ENCODE measurements at places on chromosomes 1 and 21.

GRCh38 chr1:40478276-40478675 lies 1.2 kb downstream of the ZFP69 start:
- no peak for DNase-seq

GRCh38 chr1:2019172-2019543 lies at the start of gene GABRD:
Gene GABRD (plus strand): TSS chr1:2019345. CDS start chr1:2019424, 79 bp downstream.
- DNase-seq = no peak

GRCh38 chr1:234163267-234163919 lies 209.9 kb upstream of the COA6 start:
- DNase-seq = no peak

- no peak for DNase-seq
Measured at GRCh38 chr1:208177656-208178055, 66.5 kb downstream of the PLXNA2 start.

DNA sequence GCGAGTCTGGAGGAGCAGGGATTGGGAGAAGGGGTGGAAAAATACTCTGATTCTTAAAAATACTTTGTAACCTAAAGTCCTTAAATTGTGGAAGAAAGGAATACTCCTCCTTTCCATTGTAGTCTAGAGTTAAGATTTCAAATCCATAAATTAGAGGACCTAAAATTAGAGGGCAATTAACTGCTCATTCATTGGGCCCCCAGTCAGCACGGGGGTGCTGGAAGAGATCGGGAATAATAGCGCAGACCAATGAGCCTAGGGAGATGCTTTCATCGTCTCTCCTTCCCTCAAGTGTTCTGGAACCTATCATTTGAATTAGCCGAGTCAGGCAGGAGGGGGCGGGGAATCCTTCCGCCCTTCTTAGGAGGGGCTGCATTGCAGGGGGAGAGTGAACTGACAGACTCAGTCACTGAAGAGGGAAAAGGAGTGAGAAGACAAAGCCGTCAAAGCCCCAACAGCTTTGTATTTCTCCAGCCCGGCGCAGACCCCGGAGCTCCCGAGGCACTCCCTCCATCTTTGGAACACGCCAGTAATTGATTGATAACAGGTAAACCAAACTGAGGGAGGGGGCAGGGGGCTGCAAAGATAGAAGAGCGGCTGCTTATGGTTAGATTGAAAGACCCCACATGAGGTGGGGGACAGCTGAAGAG lies at the start of gene MLLT11:
MLLT11 (plus strand) TSS at position 391 of the 650 bp plus-strand sequence. CDS start 6,828 bp downstream, outside the sequence.
- DNase-seq = peak; percentile 56

DNA sequence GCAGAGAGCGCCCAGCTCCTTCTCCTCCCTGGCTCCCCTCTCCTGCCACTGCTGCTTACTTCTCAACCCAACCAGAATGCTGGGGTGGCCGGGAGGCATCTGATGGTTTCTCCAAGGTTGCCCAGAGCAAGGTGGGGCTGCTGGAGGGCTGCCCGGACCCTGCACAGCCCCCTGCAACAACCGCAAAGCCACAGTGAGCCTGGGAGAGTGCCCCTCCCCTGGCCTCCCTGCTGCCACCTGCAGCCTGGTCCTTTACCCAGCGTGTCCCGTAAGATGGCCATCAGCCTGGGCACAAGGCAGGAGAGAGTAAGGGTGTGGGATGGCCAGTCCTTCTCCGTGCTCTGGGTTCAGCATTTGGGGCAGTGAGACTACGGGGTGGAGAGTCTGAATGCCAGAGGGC lies 17.0 kb downstream of the MX2 start:
- DNase-seq = peak; percentile 44

- no peak for DNase-seq
Measured at GRCh38 chr1:62269439-62269838, 49.8 kb downstream of the KANK4 start.

- no peak for DNase-seq
Measured at GRCh38 chr1:112544011-112544688, 35.4 kb downstream of the WNT2B start.

DNA sequence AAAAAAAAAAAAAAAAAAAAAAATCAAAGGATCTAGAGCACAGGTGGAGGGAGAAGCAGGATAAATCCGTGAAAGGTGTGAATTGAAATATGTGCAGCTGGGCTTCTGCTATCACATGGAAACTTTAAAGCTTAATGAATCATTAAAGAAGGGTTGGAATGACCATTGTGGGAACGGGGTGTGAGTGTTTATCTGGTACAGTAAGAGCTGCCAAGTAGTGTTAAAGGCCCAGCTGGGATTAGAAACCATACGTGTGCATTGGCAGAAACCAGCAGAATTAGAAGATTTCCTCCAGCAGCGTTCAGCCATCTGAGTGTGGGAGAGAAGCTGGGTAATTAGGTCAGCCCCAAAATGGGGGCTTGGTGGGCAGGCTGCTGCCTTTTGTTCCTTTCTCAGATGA lies 13.5 kb downstream of the FALEC start:
- no peak for DNase-seq

GRCh38 chr1:208499026-208499425 lies 254.8 kb upstream of the PLXNA2 start:
- DNase-seq = no peak

- DNase-seq = no peak
Measured at GRCh38 chr21:43916691-43917514, 51.9 kb downstream of the AGPAT3 start.

DNA sequence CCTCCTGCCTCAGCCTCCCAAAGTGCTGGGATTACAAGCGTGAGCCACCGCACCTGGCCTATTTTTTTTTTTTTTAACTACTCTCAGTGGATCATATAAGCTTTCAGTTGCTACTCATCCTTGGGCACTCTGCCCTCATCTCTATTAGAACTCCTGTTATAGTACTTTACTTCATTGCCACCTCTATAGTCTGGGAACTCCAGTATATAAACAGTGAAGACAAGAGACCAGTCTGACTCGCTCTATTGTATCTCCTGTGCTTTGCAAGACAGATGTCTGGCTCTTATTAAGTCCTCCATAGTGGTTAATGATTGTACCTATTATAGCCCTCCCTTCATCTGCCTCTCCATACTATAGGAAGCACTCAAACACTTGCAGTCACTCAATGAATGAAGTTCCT lies 15.1 kb downstream of the KHDRBS1 start:
- DNase-seq = no peak

DNA sequence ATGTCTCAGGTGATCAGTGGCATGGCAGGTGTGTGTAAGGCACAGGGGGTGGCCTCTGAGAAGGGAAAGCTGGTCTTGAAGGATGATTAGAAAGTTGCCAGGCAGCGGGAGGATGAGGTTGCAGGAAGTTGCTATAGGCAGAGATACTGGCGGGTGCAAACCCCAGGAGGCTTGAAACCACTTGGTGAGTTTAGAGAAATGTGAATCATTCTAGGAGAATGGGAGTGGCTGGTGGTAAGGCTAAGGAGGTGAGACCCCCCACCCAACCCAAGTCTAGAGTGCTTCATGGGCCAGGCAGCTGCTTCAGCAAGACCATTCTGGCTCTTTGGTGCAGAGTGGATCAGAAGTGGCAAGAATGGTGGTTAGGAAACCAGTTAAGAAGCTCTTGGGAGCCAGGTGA lies 9.0 kb downstream of the SH2D2A start:
- no peak for DNase-seq

- DNase-seq = no peak
Measured at GRCh38 chr1:180973369-180973768, 49.3 kb downstream of the STX6 start.

- DNase-seq = no peak
Measured at GRCh38 chr1:93828367-93828755, 50.6 kb downstream of the DNTTIP2 start.

DNA sequence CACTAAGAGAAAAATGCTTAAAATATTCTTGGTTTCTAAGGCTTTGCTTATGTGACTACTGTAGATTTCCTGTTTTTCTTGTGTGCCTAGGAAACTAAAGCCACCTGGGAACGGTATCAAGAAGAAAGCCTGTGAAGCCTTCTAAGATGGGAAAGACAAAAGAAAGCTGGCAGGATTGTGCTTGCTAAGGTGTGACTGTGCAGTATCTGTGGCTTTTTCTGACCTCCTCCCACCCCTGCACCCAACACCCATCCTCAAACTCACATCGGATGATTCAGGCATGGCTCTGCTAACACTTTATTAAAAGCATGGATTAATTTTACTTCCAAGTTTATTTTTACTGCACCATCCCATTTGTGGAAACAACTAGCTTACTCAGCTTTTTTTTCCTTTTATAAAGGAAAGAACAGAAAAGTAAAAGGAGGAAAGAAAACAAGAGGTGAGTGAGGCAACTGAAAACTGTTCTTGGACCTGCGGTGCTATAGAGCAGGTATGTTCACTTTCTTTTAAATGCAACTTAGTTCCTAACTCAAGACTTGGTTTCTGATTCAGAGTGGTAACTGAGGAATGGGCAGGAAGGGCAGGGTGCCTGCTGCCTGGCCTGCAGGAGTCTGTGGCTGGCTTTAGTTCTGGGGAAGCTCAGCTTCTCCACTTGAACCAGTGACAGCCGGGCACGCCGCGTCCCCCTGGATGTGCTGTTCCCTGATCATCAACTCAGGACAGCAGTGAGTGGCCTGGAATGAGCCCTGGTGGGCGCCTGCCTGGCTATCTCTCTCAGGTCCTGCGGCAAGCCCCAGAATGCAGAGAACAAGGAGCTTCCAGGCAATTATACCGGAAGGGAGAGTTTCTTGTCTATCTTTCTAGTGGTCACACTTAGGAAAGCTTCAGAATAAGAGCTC lies at the start of gene GBP6:
GBP6 (plus strand) TSS at position 422 of the 899 bp plus-strand sequence. CDS start 4,493 bp downstream, outside the sequence.
- no peak for DNase-seq

- DNase-seq = no peak
Measured at GRCh38 chr1:46577671-46578070, 26.2 kb upstream of the KNCN start.

GRCh38 chr1:67651031-67651430 lies 34.0 kb upstream of the GADD45A start:
- DNase-seq = no peak

GRCh38 chr1:232110281-232111090 lies 483.9 kb downstream of the DISC1 start:
- DNase-seq = no peak

DNA sequence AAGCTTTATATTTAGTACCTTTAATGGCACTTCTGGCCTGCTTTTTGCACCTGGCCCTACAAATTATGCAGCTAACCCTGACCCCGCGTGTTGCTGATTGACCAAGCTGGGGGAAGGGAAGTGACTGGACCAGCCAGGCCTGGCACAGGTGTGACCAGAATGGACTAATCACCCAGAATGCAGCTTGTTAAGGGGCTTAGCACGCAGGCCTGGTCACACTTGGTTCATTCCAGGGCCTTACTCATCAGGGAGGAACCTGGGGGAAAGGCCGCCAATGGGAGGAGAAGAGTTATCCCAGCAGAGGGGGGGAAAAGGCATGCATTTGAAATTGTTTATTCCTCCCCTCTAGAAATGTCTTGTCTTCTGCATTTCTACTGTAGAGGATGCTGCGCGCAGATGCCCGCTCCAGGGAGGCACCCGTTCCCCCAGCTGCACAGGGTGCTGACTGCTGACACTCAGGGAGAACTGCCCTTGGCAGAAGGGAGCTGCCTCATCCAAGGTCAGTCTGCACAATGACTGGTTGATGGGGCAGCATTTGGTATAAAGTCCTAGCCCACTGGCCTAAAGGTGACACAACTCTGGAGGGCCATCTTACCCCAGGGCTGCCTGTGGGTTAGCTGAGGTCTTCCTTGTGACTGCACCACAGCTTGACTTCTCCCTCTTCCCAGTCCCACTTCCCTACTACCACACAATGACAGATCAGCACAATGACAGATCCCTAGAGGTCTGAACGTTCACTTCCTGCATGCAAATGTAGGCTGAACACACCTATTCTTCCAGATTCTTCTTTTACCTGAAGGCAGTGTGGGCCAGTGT lies 29.0 kb downstream of the DHCR24 start:
- DNase-seq = no peak

DNA sequence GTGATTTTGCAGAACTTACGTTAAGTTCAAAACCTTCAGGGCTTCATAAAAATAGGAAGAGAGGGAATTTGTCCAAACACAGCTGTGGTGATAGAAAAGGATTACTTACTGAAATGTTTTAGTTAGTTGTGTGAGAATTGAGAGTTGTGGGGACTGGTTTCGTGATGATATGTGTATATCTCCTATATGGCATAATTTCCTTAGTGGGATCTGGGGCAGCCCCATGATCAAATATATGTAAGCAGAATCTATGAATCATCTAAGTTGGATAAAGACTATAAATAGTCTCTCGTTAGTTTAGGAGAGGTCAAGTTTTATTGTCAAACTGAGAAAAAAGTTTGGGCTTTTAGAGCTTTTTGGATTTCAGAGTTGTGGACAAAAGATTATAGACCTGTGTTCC lies 14.9 kb downstream of the MTR start:
- no peak for DNase-seq

GRCh38 chr21:38843806-38844503 lies 38.2 kb downstream of the ETS2 start:
- no peak for DNase-seq

DNA sequence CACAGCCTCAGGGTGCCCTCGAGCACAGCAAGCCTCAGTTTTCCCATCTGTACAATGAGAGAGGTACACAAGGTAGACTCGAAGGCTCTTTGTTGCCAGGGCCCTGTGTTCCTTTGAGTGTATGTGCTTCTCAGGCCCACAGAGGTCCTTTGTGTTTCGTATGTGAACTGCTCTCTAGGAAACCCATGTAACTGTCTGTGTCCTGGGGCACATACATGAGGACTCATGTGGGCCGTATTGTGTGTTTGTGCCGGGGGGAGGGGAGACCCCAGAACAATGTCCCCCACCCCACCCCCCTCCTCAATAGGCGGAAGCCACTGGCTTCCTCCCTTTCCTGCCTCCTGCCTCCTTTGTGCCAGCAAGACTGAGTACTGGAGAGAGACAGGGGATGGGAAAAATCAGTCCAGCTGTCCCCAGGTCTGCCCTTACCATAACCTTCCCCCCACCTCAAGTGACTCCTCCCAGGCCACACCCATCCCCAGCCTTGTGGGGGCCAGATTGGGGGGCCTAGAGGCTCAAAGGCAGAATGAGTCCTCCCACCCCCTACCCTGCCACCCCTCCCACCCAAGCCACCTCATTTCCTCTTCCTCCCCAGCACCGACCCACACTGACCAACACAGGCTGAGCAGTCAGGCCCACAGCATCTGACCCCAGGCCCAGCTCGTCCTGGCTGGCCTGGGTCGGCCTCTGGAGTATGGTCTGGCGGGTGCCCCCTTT lies at the start of gene TIE1:
TIE1 (plus strand) TSS at position 605 of the 717 bp plus-strand sequence; CDS start at position 695, 90 bp downstream.
- peak; percentile 76 for DNase-seq

GRCh38 chr1:97907886-97908285 lies 12.9 kb downstream of the DPYD start:
- DNase-seq = no peak

GRCh38 chr1:62198069-62198780 lies 3.6 kb downstream of the L1TD1 start:
- no peak for DNase-seq

Data from heart left ventricle (tissue), 16 donors.